Left kidney (tissue), 8 donors: ENCODE measurements at places on chromosomes 5 and 9.

- DNase-seq = no peak
Observed at GRCh38 chr5:125478599-125478998, 732.2 kb upstream of the ZNF608 start.

DNA sequence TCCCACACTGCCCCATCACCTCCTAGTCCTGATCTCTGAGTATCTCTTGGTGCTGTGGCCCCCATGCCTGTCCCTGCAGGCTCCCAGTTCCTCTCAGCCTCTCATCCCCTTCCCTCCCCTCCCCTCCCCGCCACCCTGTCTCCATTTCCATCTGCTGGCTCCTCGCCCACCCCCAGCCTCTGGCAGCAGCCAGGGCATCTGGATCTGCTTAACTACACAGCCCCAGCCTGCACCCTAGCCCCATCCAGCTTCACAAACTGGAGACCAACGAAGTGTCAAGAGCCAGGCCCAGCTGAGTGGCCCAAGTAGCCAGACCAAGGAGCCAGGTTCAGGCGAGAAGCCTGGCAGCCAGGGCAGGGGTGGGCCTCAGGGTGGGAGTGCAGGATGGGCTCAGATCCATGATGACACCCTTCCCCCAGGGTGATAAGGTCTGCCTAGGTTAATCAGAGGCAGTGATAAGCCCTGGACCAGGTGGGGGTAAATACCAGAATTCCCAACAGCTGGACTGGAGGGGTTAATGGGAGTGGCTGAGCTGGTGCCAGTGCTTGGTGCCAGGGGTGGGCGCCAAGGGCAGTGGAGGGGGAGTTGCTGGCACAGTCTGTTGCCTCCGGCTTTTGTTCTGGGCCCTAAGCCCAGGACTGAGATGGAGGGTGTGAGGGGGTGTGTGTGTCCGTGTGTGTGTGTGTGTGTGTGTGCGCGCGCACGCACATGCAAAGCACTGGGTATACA is 2.5 kb downstream of the IL11RA start:
- no peak for DNase-seq

GRCh38 chr5:131277875-131278740 is 14.3 kb downstream of the CDC42SE2 start:
- no peak for DNase-seq

DNA sequence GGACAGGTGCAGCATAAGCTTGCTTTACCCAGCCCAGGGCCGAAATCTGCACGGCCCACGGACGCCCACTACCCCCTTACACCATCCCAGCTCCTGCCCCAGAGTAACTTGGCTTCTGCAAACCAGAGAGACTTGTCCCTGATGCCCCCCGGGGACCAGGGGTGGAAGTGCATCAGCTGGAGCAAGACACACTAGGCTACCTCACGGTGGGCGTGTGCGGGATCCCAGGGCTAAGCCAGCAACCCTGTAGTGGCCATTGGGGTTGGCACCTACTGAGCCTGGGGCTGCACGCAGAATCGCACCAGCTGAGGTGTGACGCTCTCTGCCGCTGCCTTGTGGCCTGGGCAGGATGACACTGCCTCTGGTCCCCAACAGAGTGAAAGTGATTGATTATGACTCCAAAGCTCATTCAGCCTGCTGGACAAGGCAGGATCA is 6.1 kb upstream of the ZNF79 start:
- no peak for DNase-seq

DNA sequence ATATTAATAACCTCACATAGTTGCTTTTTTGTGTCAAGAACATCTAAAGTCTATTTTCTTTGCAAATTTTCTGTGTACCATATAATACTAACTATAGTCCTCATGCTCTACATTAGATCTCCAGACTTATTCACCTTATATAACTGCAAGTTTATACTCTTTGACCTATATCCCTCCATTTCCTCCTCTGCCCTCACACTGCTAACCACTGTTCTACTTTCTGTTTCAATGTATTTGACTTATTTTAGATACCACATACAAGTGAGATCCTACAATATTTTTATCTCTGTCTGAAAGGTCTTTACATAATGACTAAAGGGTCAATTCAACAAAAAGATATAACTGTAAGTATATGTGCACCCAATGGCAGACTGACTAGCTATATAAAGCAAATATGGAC is 789.7 kb upstream of the ZNF608 start:
- no peak for DNase-seq

GRCh38 chr9:120928483-120929228 is 2.1 kb upstream of the TRAF1 start:
- no peak for DNase-seq

GRCh38 chr5:156376751-156377150 is 49.8 kb downstream of the SGCD start:
- no peak for DNase-seq
